ENCODE measurements at places on chromosomes 4 and X.

GRCh38 chr4:119971431-119972084 is 95.1 kb downstream of the MAD2L1 start:
- DNase-seq = no peak

DNA sequence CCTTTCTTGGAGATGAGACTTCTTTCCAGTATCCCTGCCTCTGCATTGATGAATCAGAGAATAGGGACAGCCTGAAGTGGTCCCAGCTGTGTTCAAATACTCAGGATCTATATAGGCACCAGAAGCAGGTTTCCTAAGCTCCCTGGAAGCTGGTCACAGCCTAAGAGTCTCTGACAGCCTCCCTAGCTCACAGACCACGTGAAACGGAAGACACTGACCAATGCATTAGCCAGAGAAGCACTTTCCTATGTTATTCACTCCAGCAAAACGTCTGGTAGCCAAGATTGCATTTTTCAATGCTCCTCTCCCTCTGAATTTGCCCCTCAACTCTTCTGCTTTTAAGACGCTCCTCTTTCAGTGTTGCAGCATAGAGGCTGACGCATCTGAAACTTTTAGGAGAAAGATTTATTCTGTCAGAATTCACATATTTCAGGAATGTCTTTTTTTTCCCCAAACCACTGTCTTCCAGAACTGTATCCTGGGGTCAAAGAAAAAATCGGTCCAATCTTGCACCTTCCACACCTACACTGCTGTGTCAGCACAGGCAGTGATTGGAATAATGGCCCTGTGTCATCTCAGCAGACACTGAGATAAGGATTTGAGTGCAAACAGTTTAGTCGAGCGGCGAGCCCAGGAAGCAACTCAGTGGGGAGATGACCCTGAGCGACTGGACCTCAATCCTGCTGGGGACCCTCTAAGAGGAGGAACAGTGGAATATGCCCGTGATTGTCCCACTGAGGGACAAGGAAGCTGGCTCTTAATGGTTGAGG is 109.4 kb downstream of the SMIM20 start:
- DNase-seq = peak; percentile 39

DNA sequence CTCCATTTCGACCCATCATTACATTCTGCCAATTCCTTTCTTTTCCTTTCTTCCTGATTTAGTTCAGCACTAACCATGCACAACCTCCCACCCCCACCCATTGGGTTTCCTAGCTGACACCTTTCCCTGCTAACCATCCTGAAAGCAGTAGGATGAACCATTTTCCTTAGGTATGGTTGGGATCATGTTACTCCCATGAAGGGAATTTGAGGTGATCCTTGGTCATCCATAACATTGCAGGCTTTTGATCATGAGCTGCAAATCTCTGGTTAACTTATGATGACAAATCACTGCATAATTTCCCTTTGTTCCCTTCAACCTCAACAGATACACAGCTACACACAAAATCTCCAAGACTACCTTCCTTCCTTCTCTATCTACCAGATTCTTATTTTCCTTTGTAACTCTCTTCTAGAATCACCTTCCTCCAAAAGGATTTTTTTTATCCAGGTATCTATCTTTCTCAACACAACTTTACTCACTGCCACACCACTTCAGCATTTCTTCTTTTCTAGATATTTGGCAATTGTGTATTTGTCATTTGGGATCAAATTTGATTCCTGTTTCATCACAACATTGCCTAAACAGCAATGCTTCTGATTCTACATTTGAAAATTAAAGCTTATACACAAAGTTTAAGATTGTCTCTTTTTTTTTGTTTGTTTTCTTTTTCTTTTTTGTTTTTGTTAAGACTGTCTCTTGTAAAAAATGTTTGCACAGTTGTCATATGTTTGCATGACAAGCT is 145.1 kb downstream of the RBM47 start:
- no peak for DNase-seq

GRCh38 chrX:45710081-45710801 is 509.6 kb upstream of the DIPK2B start:
- DNase-seq = no peak

DNA sequence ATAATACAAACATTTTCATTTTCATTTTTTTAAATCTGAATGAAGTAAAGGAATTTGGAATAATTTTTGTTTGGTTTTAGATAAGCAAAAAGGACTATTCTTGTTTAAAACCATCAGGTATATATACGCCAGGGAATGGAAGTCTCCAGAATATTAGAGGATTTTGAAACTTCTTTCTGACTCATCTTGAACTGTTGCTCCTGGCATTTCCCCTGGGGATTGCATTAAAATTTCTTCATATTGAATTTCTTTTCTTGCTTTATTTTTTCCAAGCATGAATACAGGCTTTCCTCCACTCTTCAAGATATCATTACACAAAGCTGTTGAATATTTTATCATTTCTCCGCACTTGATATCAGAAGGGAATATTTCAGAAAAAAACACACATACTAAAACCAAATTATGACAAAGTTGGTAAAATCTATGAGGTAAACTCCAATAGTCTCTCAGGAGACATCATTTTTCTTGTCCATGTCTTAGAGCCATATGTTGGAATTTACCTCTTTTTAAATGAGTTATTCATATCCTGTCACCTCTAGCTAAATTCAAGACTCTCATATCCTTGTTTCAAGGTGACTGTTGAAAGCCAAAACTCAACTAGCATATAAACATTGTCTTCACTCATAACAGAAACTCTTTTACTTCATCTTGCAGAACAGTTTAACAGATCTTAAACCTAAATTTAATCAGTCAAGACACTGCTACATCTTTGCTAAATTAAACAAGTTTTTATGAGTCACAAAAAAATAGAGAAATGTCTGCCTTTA is 20.7 kb upstream of the CSN1S1 start:
- DNase-seq = no peak

DNA sequence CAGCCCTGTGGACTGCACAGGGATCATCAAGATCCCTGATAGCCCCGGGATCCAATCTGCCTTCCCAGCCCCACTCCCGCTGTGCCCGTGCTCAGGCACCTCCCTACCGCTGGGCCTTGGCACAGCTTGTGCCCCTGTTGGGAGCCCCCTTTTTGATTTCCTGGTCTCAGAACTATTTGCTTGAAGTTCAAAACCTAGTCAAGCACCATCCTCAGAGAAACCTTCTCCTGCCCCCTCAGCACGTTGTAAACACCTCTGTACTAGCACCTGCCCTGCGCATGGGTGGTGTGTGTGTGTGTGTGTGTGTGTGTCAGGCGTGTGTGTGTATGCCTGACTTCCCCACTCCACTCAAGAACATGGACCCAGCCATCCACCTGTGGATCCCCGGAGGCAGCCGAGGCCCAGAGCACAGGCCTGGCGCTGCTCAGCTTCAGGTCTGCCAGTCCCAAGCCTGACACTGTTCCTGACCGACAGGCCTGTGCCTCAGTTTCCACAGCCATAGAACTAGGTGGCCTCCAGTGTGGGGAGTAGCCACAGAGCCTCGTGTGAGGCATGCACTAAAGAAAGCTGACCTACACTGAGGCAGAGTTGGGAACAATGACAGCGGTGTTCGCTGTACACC is 65.5 kb downstream of the ADRA2C start:
- DNase-seq = no peak

GRCh38 chr4:185541251-185541727 is 6.0 kb upstream of the PDLIM3 start:
- no peak for DNase-seq

GRCh38 chr4:137823007-137823406 is 290.7 kb upstream of the PCDH18 start:
- DNase-seq = no peak

DNA sequence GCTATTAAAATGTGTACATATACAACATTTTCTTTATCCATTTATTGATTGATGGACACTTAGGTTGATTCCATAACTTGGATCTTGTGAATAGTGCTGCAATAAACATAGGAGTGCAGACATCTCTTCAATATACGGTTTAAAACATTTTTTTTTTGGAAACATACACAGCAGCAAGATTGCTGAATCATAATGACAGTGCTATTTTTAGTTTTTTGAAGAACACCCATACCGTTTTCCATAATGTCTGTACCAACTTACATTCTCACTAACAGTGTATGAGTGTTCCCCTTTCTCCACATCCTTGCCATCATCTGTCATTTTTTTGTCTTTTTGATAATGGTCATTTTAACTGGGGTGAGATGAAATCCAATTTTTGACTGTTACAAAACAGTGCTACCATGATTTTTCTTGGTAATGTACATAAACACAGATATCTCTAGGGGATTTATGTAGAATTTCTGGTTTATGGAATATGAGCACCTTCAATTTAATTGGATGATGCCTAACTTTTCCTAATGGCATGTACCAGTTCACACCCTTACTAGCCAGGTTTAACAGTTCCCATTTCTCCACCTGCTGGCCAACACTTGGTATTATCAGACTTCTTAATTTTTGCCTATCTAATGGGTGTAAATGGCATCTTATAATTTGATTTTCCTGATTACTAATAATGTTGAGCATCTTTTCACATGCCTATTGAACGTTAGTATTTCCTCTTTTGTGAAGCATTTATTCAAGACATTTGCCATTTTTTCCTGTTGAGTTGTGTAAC is 21.0 kb upstream of the TMSB15B start:
- DNase-seq = peak; percentile 28

DNA sequence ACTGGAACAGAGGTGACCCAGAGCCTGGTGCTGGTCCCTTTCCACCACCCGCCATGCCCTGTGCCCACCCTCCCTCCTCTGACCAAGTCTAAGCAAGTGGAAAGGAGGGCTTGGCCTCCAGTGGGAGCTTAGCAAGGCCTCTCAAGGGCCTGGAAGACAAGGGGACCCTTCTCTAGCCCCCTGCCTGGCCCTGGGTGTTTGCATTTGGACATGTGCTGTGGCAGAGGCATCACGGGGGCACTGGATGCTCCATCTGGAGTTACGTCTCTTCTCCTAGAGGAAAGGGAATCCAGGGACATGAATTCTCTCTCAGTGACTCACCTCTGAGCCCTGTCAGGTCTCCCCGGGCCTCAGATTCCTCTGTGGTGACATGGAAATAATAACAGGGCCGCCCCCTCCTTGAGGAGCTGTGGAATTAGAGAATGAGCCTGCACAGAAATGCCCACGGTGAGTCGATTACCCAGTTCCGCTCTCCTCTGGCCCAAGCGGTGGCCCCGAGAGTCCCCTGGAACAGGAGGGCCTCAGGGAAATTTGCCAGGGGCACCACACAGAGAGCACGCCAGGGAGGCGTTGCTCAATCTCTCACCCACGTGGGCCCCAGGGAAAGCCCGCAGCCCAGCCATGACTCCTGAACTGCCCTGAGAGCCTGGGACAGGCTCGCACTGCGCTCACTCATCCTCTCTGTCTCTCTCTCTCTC is 189.6 kb downstream of the BCOR start:
- no peak for DNase-seq

DNA sequence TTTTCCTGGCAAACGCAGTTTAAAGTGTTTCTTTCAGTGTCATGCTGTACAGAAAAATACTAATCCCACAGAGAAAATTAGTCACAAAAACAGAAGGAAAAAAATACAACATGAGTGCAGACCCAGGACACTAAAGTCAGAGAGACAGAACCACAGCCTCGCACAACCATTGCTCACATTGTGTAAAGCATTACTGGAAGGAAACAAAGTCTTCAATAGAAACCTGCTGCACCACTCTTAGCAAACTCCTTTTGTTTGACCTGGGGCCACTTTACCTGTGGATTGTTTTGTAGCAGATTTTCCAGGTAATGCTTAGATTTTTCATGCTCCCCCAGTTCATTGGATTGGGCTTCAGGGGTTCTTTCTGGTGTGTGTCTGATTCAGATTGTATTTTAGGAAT is 131.8 kb upstream of the TMLHE start:
- DNase-seq = no peak

GRCh38 chr4:87497159-87497558 is 32.0 kb downstream of the SPARCL1 start:
- DNase-seq = no peak

DNA sequence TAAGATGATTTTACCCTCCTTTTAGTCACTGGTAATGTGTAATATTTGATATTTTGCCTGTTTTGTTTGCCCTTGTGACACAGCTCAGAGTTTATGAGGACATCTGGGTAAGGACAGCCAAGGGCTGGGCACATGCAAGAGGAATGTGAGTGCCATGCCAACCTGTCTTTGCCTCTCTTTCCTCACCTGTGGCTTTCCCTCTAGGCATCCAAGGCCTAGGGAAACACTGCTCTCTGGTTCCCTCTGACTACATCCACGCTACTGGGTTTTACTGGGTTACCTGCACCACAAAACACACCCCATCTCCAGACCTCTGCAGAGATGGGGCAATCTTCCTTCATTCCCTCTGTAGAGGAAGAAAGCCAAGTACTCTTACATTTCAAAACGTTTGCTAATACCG is 7.7 kb downstream of the HPGDS start:
- no peak for DNase-seq

DNA sequence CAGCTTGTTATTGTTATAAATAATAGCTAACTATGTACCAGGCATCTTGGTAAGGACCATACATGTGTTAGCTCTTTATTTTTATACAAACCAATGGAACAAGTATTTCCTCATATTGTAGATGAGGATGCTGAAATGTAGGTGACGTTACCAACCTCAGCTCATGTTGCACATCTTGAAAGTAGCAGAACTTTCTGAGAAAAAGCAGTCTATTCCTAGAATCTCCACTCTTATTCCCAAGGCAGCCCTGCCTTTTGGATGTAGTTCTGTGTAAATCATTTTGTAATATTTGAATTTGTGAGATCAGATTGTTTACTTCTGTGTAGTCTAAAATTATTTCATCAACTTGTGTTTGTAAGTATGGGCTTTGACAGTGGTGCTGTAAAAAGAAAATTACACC is 5.3 kb downstream of the FHDC1 start:
- DNase-seq = no peak

DNA sequence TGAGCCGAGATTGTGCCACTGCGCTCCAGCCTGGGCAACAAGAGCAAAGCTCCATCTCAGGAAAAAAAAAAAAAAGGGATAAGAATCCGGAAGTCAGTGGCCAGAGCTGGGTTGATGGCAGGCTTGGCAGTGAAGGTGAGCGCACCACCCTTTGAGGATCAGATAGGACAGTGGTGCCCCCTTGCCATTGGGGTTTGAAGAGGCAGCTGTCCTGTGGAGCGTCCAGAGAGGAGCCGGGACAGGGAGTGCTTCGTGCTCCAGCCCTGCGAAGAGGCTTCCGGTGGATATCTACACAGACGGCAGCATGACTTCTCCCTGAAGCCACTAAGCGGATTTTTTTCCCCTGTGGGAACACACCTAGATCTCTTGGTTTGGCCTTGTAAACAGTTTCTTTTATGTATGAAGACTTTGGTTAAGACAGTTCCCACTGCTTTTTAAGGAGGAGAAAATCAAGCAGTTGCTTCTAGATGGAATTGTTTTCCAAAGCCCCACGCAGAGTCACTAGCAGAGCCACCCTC is 6.5 kb downstream of the TBC1D14 start:
- DNase-seq = no peak

GRCh38 chrX:8520791-8521190 is 56.2 kb downstream of the VCX3B start:
- peak; percentile 16 for DNase-seq

- DNase-seq = no peak
These were observed 5.7 kb upstream of the TMEM192 start for GRCh38 chr4:165118256-165118909.

GRCh38 chr4:109011241-109012026 is 248.6 kb upstream of the ETNPPL start:
- DNase-seq = no peak

Data from NCI-H1092 treated with DMSO at 0.1 percent for 48 hours (cell line).